ENCODE measurements at places on chromosomes 6 and 20.

DNA sequence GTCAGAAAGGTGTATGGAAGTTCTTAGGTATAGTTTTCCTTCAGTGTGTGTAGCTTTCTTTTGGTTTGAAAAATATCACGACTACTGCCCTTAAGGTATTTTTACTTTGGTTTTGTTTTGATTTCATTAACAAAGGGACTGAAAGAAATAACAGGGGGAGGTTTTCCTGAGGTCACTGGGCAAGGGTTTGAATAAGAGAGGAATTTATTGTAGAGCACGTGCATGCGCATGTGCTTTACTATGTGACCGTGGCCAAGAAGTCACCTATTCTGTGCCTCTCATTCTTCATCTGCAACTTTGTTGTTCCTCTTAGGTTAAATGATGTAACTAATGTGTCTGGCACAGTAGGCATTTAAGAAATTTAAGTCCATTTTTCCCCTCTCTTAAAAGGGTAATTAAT, 4.1 kb upstream of the MAN1A1 start:
- DNase-seq, result no peak

GRCh38 chr6:45965792-45966191, 49.9 kb downstream of the CLIC5 start:
- DNase-seq, result no peak

DNA sequence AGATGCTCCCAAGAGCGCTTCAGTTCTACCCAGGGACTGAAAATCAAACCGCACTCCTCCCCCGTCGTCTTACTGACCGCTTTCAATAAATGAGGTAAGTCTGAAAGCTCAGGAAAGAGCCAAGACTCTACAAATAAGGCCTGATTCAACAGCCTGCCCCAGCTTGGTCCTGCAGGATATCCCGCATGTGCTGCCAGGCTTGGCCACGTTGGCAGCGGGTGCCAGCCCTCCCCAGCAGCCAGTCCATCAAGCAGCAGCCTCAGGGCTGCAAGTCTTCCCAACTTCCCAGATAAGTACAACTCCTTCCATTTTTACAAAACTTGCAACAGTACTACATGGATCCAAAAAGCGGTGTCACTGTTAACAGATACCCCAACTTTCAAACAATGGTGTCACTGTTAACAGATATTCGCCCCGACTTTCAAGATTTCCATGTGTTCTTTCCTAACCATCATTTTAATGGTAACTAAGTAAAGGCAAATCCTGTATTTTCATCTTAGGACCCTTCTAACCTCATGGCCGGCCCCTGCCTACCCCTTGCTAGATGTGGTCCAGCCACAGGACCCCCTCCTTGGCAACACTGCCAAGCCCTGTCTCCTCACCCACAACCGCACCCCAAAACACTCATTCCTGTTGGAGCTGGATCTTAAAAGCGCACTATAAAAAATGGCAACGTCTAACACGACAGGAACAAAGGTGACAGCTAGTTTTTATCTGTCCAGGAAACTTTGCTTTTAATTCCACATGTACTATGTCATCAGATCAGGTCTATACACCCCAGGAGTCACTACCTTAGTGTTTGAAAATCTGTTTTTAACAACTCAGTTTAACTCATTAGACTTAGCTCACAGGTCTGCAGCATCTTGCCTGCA, 28.0 kb downstream of the DIDO1 start:
- no peak for DNase-seq

- DNase-seq, result no peak
These were observed 6.8 kb upstream of the PI16 start for GRCh38 chr6:36947570-36948351.

DNA sequence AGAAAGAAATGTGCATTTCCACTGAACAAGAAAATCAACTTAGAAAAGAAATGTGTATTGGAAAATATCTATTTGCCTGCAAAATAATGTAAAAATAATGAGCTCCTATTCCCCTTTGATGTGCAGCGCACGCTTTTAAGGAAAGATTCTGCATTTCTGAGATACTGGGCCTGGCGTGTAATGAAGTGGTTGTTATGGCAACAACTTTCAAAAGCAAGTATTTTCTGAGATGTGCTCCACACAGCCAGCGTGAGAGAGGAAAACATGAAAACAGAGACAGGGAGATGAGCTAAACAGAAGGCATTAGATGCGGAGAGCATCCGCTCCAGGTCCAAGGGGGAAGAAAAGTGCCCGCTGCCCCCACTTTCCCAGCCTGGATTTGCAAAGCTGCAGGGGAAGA, 39.1 kb upstream of the GTSF1L start:
- no peak for DNase-seq

GRCh38 chr6:159180001-159180400, 10.8 kb downstream of the FNDC1 start:
- no peak for DNase-seq
